ENCODE measurements at places on chromosomes 4 and X.

- no peak for DNase-seq
Observed at GRCh38 chr4:102169345-102169744, 175.9 kb downstream of the SLC39A8 start.

DNA sequence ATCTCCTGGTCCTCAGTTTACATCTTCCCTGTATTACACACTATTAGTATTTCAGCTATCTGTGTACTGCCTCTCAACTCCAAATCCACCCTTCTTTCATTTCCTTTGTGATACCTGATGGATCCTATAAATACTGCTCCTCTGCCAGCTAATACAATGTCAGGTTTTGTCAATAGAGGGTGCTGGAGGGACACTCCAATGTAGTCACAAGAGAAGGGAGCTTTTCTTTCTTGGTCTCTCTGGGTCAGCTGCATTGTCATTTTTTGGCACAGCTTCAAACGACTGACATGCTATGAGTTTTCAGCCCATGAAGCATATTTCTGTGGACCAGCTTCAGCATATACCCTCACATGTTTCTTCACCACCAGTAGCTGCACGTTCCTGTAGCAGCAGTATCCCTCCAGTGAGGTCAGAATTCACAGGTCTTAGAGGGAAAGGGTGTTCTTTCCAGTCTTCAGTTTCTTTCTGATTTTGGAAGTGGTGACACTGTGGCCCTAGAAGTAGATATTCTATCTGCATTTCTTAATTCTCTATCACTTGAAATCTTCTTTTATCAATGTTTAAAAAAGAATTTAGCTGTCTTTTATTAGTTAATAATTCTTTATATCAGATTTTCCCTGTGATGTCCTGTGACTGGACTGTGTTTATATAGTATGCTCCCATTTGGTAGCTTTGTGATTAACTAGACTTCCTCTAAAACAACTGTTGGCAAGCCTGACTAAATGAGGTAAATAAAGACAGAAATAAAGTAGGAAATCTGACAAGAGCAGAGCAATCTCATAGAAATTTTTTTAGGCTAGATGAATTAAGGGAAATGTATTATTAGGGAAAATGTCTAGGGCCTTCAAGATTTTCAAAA lies 60.6 kb downstream of the GABRA2 start:
- no peak for DNase-seq

DNA sequence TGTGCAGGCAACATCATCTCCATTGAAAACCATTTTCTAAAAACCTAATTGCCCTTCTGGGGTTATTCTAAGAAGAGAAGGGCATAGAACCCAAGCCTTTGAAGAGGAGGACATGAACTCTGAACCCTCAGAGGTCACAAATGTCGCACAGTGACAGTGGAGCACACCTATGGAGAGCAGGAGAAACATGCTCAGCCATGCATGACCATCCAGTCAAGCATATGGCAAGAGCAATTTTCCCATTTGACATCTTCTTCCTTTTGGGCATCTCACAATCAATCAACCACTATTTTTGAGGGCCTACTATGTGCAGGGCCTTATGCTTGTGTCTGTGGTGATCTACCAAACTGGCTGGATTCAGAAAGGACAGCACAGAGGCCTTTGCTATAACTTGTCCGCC lies 30.1 kb upstream of the AFF2 start:
- DNase-seq: no peak

DNA sequence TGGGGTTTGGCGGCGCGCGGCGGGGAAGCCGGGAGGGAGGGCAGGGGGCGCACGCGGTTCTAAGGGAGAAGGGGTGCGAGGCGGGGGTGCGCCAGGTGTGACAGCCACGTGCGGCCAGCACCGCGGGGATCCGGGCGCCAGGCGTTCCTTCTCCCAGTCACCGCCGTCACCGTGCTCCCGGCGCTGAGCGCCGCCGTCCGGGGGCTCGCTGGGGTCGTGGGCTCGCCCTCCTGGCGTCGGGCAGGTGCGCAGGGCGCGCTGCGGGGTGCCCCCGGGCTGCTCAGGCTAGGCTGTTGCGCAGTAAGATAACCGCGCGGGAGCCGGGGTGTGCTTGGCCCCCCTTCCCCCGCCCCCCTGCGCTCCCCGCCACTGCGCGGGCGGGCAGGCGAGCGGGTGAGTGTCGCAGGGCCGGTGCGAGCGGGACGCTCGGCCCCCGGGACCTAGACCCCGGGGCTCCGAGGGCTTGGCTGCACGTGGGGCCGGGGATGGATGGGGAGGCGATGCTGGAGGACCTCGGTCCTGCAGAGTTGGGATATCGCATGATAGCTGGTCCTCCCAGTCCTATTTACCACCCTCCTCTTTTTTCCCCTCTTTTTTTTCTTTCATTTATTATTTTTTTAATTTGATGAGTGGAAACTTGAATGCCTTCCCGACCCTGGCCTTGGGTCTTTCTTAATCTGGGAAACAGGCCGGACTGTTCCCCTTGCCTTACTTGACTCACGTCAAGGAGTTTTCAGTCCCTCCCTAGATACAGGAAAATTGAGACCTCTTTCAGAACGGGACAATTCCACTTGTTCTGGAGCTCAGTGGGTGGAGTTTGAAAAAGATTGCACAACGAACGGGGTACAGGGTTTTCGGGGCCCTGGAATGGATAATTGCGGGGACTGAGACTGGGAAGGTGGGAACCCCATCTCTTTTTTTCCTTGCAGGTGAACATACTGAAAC lies 797 bp downstream of the TXLNG start:
- peak; percentile 0 for DNase-seq

GRCh38 chrX:30220661-30221060 lies 5.3 kb downstream of the MAGEB2 start:
- no peak for DNase-seq

GRCh38 chr4:123327346-123327745 lies 69.2 kb upstream of the SPRY1 start:
- no peak for DNase-seq

- no peak for DNase-seq
Observed at GRCh38 chr4:182089326-182089725, 153.9 kb upstream of the TENM3 start.

- no peak for DNase-seq
Observed at GRCh38 chr4:26700110-26700509, 116.2 kb downstream of the TBC1D19 start.

GRCh38 chr4:85761803-85762528 lies 287.0 kb downstream of the ARHGAP24 start:
- no peak for DNase-seq

DNA sequence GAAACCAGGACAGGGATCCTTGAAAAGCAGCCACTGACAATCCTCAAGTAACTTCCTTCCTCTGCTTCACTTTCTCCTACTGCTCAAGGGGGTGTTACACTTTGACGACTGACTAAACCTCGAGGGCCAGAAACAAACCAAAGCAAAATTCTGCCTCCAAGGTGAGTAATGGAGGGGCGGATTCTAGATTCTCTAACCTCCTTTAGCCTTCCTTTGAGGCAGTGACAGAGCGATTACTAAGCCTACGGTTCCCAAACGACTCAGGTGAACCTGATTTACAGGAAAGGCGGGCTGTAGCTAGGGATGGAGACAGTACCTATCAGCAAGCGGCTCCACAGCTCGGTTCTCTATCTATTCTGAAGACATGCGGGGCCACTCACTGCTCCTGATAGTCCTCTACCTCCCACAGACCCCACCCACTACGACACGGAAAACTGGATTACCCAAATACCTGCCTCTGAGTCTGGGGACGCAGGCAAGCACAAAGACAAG lies 487 bp downstream of the TBCK start:
- no peak for DNase-seq

GRCh38 chrX:27964432-27964831 lies 16.8 kb downstream of the DCAF8L1 start:
- DNase-seq: no peak

GRCh38 chr4:165489786-165490185 lies 111.0 kb downstream of the CPE start:
- DNase-seq: no peak

GRCh38 chr4:76515975-76516843 lies 81.2 kb downstream of the SHROOM3 start:
- no peak for DNase-seq

DNA sequence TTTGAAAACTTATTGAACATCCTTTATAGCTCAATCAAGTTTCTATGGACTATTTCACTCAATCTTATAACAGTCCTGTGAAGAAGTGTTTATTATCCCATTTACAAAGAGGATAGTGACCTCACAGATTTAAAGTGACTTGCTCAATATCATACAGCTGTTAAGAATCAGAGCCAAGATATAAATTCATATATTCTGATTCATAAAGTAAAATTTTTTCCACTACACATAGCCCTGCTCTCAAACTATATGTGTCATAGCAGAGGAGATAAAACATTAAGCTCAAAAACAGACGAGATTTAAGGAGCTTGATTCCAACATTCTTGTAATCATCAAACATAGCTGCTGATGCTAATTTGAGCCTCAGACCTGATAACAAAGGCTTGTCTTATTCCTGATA lies 226.8 kb downstream of the CAMK2D start:
- no peak for DNase-seq

GRCh38 chr4:10605031-10605430 lies 79.5 kb downstream of the CLNK start:
- no peak for DNase-seq

DNA sequence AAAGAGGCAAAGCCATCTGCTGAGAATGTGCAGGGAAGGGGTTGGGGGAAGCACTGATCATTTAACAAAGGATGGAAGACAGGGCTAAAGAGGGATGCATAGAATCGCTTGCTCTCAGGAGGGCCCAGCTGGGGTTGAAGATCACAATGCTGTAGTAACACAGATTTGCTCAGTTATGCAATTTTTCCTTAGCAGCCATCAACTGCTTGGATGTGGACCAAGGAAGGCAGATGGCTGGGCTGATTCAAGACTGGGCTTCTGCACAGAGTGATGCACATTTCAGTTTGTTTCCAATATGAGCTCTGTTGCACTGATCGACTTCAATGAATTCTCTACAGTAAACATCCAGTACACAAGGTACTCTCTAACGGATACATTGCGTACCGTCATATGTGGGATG lies 127.8 kb upstream of the TBL1X start:
- no peak for DNase-seq

DNA sequence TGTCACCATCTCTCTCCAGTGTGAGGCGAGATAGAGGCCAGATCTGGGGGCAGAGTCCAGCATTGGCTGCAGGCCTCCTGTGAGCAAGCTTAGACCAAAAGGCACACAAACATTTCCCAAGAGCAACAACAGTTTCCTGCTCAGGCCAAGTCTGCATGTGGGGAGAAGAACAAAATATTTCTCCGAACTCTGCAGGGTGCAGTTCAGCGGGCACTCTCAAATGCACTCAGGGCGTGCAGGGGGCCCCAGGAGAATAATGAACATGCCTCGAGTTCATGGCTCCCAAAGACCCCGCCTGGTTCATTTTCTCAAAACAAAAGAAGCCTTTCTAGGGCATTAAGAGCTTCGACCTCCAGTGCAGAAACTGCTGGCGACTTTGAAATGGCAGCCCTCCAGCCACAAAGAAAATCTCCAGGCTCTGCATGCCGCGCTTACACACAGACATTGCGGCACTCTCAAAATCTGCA lies 57.8 kb upstream of the HELT start:
- DNase-seq: no peak

GRCh38 chr4:166662266-166662843 lies 571.9 kb downstream of the SPOCK3 start:
- no peak for DNase-seq

- DNase-seq: no peak
Observed at GRCh38 chr4:7868892-7869471, 70.7 kb downstream of the AFAP1 start.

GRCh38 chr4:106583567-106583966 lies 215.0 kb upstream of the GIMD1 start:
- DNase-seq: no peak

GRCh38 chr4:156816360-156816755 lies 155.2 kb downstream of the PDGFC start:
- DNase-seq: no peak

GRCh38 chr4:183291070-183291469 lies 29.0 kb downstream of the CLDN22 start:
- DNase-seq: no peak

DNA sequence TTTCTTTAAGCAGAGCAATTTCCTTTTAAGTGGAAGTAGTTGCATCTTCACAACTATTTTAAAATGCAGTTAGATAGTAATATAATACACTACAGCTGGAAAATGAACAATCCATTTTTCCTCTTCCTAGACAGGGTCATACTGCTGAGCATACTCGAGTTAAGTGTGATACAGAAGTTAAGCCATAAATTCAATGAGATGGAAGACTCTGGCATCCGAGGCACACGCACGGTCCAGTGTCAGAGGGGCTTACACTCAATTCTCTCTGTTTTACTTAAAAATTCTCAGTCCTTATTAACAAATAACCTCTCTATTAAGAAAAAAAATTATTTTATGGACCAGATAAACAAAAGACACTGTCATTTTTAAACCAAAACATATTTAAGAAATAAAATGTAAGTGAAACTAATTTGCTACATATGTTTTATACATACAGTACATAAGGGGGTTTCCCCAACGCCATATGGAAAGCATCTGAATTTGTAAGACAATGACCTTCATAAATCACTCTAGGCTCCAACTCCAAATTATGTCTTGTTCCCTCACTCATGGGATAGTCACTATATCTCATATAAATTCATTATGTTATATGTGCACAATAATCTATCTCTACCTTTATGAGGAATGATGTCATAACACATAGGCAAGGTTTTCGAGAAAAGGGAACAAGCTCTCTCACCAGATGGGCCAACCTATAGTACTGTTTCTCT lies 315.3 kb downstream of the PAPSS1 start:
- no peak for DNase-seq

GRCh38 chrX:18985186-18985435 lies 1.2 kb upstream of the PHKA2 start:
- DNase-seq: no peak

DNA sequence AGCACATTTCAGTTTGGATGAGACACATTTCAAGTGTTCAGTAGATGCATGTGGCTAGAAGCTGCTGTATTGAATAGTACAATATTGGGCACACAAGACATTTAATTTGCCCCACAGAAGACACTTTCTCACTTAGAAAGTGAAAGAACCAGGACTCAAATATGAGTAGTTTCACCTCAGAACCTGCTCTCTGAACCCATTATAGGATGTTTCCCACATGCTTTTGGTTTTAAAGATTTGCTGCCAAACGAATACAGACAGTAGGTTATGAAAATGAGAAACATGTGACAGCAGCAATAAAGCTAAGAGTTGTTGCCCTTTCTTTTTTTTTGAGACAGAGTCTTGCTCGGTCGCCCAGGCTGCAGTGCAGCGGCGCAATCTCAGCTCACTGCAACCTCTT lies 32.3 kb downstream of the C4orf54 start:
- no peak for DNase-seq

DNA sequence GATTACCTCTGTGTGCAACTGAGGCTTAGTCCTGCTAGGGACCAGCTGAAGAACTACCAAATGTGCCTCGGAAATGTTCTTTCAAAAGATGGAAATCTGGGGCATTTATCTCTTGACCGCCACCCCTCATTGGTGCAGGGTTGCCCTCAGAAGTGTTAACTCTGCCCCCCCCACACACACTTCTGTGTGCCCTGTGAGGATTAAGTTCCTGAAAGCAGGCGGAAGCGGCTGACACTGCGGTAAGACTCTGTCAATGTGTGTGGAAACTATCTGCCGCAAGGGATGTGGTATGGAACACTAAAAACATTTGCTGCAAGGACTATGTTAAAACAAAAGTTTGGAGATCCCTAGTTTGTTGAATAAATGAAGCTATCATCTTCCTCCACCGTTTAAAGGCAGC lies 106.9 kb upstream of the NDP start:
- no peak for DNase-seq

GRCh38 chr4:185730387-185730786 lies 81.6 kb downstream of the SORBS2 start:
- no peak for DNase-seq

Data from KG1 (cell line).